ENCODE measurements at places on chromosomes 12 and 14. TPM values are rescaled to one million over a fixed set of nuclear protein-coding genes. Genes with fewer than 3 reads are reported as not detected.

NEDD8 gene
- 431 TPM for polyA plus RNA-seq

ZDHHC22 gene
- 5.1 TPM for polyA plus RNA-seq

ANKS1B gene
- polyA plus RNA-seq: 67.3 TPM

ABCC9 gene
- 0.32 TPM for polyA plus RNA-seq

INHBC gene
- polyA plus RNA-seq: not detected

AICDA gene
- not detected for polyA plus RNA-seq

Measured in neural cell (in vitro differentiated cells).